ENCODE measurements at places on chromosomes 7 and 10.

GRCh38 chr10:113987156-113987555 lies 56.5 kb upstream of the ADRB1 start:
- DNase-seq, result no peak

DNA sequence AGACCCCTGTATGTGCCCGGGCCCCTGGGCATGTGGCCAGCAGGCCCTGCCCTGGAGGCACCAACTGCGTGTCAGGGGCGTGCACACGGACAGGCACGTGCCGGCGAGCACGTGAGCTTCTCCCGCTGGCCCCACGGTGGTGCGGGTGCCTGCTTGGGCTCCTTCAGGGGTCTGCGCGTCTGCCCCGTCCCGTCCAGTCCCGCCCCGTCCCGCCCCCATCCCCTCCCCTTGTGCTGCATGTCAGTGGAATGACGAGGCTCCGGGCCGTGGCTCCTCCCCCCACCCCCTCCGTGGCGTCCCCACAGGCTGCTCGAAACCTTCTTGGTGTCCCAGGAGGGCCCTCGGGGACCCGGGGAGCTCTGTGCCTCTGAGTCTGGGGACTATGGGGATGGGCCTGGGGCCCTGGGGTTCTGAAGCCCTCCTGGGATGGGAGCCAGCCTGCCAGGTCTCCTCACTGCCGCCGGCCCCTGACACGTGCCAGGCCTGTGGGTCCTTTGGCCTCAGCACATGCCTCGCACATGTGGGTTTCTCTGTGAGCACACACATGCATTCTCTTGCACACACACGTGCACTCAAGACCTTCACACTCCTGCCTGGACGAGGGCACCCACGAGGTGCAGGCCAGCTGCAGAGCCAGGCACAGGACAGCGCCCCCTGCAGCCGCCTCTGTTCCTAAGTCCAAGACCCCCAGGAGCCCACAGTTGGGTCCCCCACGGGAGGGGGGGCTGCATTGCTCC lies 27.5 kb upstream of the AMZ1 start:
- no peak for DNase-seq

DNA sequence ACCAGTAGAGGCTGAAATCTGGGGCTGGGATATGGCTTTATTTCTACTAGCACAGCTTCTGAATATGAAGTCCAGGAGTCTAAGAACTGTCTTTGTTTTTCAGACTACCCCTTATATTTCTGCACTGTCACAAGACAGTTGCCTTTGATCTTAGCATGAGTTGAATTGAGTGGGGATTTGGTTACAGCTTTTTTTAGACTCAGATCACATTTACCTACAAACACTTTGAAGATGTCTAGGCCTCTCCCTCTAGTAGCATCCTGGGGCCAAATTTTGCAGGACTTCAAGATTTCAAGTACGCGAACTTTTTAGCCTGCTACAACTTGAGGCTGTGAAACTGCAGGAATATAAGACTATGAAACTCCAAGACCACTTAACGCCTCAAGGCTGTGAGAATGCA lies 240.2 kb downstream of the NEBL start:
- no peak for DNase-seq

- no peak for DNase-seq
Observed at GRCh38 chr10:66917104-66917503, 8.7 kb upstream of the LRRTM3 start.

GRCh38 chr10:101725296-101726114 lies 30.5 kb upstream of the FBXW4 start:
- DNase-seq, result no peak

GRCh38 chr10:36464291-36464690 lies 661.1 kb upstream of the ANKRD30A start:
- no peak for DNase-seq

DNA sequence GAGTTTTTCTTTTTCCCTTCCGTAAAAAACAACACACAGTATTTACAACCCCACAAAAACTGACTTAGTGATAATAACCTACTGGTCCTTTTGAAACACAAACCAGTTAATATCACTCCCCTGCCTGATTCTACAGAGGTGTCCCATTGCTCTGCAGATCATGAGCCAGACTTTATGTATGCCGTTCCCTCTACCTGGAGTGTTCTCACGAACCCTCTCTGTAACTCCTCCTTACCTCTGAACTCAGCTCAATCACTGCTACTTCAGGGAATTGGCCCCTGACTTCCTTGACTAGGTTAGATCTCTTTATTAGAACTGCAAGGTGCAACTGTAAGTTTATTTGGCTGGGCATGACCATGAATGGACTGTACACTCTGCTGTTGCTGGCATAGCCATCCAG lies 1.6 kb upstream of the LGI1 start:
- DNase-seq, result no peak

DNA sequence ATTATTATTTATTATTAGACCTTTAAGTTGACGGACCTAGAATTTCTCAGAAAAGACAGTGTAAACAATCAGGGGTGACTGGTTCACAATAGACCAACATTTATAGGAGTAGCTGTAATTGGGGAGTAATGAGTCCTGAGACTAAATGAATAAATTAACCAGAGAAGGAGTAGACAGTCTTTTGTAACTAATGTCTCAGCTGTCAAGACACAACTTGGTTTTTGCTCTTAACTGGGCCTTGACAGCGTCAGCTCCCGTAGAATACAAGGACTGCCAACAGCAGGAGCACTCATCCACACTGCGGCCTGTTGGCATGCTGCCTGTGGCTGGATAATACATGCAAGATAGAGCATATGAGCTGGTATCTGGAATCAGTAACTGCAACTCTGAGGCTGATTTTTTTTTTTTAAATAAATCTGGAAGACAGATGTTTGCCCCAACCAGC lies 123.9 kb downstream of the CACNA2D1 start:
- DNase-seq, result peak; percentile 85

DNA sequence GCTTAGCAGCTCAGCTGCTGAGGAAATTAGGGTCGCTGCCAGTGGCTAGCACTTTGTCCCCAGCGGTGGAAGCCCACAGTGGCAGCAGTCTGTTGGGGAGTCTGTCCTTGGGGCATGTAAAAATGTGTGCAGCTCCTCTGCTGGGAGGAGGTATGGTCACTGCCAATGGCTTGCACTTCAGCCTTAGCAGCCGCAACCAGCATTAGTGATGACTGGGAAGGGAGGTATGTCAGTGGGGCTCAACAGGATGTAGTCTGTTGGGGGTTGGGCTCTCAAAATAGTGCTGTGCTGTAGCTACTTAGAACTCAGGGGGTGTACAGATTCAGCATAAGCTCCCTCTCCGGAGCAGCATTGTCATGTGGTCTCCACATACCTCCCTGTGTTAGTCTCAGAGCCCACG lies 189.9 kb downstream of the ZEB1 start:
- peak; percentile 69 for DNase-seq

DNA sequence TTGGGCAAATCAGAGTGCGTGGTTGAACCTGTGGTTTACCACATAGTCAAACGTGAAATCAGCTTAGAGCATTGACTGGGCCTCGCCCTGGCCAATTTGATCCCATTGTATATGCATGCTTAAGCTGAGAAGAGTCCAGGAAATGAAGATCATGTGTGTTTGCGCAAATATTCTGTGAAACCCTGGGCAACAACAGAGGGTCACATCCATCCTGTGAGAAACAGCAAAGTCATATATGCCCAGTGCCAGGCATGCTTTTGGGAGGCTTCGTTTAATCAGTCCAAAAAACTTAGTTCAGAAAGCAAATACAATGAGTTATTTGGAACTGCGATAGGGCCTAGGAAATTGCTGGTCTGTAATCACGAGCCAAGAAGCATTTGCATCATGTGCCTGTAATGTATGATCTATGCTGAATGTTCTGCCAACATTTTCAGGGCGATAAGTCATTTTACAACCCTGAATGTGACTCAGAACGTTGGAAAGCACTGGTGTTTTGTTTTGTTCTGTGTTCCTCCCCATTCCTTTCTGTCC lies 412.1 kb upstream of the CELF2 start:
- DNase-seq, result peak; percentile 80

GRCh38 chr10:82953331-82953730 lies 1078.3 kb downstream of the NRG3 start:
- no peak for DNase-seq

- no peak for DNase-seq
Observed at GRCh38 chr7:112880818-112881418, 90.7 kb upstream of the TMEM168 start.

GRCh38 chr10:19839090-19839489 lies 22.9 kb downstream of the PLXDC2 start:
- no peak for DNase-seq

- no peak for DNase-seq
Observed at GRCh38 chr7:143419880-143420279, 11.2 kb upstream of the EPHA1 start.

GRCh38 chr7:114922026-114922651 lies at the start of gene MDFIC:
TSS of gene MDFIC (plus strand) at chr7:114922094. CDS start at chr7:114923034, 940 bp downstream.
- peak; percentile 67 for DNase-seq

GRCh38 chr7:70306173-70306572 lies 707.9 kb downstream of the AUTS2 start:
- no peak for DNase-seq

GRCh38 chr7:55441774-55442522 lies 76.8 kb downstream of the LANCL2 start:
- DNase-seq, result peak; percentile 89
